ENCODE measurements at places on chromosomes 4 and X. TPM values are rescaled to one million over a fixed set of nuclear protein-coding genes. Genes with fewer than 3 reads are reported as not detected.

GRCh38 chrX:48606091-48606490 is 8.8 kb downstream of the WDR13 start:
- no peak overlapping the region for H3K4me3 ChIP-seq
- no peak overlapping the region for H3K27ac ChIP-seq
- peaks cover 18% of the 10 kb centered on the region for H3K36me3 ChIP-seq
- H3K4me1 ChIP-seq: no peaks in the 10 kb centered on the region
- no peaks in the 10 kb centered on the region for H3K27me3 ChIP-seq

- H3K36me3 ChIP-seq: no peaks in the 10 kb centered on the region
- H3K4me3 ChIP-seq: no peak overlapping the region
- no peaks in the 10 kb centered on the region for H3K4me1 ChIP-seq
- no peaks in the 10 kb centered on the region for H3K27me3 ChIP-seq
- DNase-seq: no peak
- H3K27ac ChIP-seq: no peak overlapping the region
Measured at GRCh38 chr4:73450398-73451004, 14.5 kb downstream of the AFP start.

- H3K4me3 ChIP-seq: no peak overlapping the region
- H3K36me3 ChIP-seq: peaks cover 49% of the 10 kb centered on the region
- H3K4me1 ChIP-seq: peaks cover 10% of the 10 kb centered on the region
Measured at GRCh38 chr4:139438141-139438540, 15.8 kb upstream of the RAB33B start.

HMGN5 gene
- total RNA-seq: 2.8 TPM

INTU gene
- not detected for total RNA-seq
